Thoracic aorta (tissue), 2 donors: ENCODE measurements at places on chromosomes 16 and 17. TPM values are rescaled to one million over a fixed set of nuclear protein-coding genes. Genes with fewer than 3 reads are reported as not detected.
A peak's percentile ranks its signal among the peaks of the same experiment; 100 is the strongest.

GRCh38 chr17:44187131-44187899, 543 bp downstream of the TMUB2 start:
- H3K27me3 ChIP-seq = no peaks in the 10 kb centered on the region
- H3K4me3 ChIP-seq = peak overlapping the region; percentile 99
- peaks cover 14% of the 10 kb centered on the region for H3K36me3 ChIP-seq
- H3K4me1 ChIP-seq = peaks cover 35% of the 10 kb centered on the region
- DNase-seq = no peak

DNA sequence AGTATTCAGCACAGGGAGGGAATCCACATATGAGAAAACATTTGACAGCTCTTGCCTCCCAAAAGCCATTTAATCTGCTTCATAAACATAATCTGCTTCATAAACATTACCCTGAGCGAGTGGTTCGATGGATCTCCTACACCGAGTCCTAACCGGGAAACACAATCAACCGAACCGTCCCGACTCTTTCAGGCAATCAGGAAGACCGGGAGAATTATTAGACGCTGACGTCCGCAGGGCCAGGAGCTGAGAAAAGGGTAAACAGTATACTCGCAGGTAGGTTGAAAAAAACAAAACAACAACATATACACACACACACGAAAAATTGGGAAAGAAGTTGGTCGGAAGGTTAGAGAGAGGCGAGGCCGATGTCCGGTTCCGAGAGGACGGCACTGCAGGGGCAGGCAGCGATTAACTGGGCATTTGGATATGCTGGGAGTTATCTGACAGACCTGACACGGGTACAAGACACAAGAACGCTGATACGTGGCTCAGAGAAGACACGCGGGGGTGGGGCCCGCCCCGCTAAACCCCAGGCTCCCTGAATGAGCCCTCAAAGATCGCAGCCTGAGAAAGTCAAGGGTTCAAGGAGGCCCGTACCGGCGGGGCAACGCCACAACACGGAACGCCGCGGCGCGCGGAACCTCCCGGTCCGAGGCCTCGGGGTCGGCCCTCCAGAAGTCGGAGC, 585 bp downstream of the AP1G1 start:
- H3K4me3 ChIP-seq = peak overlapping the region; percentile 99
- DNase-seq = no peak

GRCh38 chr16:12410837-12411490, 392.7 kb downstream of the CPPED1 start:
- no peak for DNase-seq
- no peak overlapping the region for H3K4me3 ChIP-seq
- H3K36me3 ChIP-seq = no peaks in the 10 kb centered on the region
- no peaks in the 10 kb centered on the region for H3K27me3 ChIP-seq

GRCh38 chr17:83175119-83175821, 95.9 kb downstream of the METRNL start:
- no peak overlapping the region for H3K27ac ChIP-seq
- no peak for DNase-seq
- H3K4me3 ChIP-seq = no peak overlapping the region
- H3K36me3 ChIP-seq = no peaks in the 10 kb centered on the region

DNA sequence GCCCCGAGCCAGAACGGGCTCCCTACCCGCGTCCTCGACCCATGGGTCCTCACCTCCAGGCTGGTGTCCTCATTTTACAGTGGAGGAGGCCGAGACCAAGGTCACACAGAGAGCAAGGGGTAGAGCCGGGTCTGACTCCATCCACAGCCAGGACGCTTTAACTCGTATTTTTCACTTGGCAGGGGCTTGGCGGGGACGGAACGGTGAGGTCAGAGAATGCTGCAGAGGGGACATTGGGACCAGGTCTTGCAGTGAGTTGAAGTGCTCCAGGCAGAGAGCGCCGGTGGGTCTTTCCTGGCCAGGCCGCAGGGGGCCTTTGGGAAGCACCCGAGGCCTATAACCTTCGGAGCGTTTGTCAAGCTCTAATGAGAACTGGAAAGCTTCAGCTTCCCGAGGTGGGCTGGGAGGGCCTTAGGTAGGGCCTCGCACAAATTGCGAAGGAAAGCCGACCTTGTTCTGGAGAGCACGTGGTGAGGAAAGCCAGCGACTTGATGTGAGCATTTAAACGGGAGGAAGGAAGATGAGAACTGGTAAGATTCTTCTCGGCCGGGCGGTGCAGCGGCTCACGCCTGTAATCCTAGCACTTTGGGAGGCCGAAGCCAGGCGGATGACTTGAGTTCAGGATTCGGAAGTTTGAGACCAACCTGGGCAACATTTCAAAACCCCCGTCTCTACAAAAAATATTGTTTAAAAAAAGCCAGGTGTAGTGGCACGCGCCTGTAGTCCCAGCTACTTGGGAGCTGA, 908 bp upstream of the CLUH start:
- no peaks in the 10 kb centered on the region for H3K27me3 ChIP-seq
- H3K4me1 ChIP-seq = peaks cover 36% of the 10 kb centered on the region
- DNase-seq = no peak
- H3K4me3 ChIP-seq = peak overlapping the region; percentile 70

- H3K4me3 ChIP-seq = no peak overlapping the region
- H3K36me3 ChIP-seq = peaks cover 5% of the 10 kb centered on the region
- peak overlapping the region; percentile 47 for H3K27ac ChIP-seq
- H3K4me1 ChIP-seq = peaks cover 18% of the 10 kb centered on the region
- no peak for DNase-seq
These were observed 12.6 kb downstream of the SNX20 start for GRCh38 chr16:50668368-50669008.

Gene KRT23
- total RNA-seq = 0.54 TPM

Gene KRTAP4-4
- not detected for total RNA-seq

DNA sequence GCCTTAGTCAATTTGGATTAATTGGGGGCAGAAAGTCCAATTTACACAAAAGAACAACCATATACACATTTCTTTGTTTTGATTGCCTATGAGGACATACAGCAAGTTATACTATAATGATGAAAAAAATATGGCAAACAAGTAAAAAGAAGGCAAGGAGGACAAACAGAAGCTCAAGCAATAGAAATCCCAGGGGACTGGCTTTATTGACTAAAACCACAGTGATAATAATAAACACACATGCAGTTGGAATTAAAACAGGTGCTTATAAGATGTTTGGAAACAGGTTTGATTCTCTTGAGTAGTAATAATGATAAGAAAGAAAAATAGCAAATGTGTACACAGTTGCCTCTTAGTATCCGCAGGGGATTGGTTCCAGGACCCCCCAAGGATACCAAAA, 176.4 kb downstream of the SHISA9 start:
- no peaks in the 10 kb centered on the region for H3K4me1 ChIP-seq
- H3K36me3 ChIP-seq = no peaks in the 10 kb centered on the region
- DNase-seq = no peak
- no peak overlapping the region for H3K4me3 ChIP-seq

DNA sequence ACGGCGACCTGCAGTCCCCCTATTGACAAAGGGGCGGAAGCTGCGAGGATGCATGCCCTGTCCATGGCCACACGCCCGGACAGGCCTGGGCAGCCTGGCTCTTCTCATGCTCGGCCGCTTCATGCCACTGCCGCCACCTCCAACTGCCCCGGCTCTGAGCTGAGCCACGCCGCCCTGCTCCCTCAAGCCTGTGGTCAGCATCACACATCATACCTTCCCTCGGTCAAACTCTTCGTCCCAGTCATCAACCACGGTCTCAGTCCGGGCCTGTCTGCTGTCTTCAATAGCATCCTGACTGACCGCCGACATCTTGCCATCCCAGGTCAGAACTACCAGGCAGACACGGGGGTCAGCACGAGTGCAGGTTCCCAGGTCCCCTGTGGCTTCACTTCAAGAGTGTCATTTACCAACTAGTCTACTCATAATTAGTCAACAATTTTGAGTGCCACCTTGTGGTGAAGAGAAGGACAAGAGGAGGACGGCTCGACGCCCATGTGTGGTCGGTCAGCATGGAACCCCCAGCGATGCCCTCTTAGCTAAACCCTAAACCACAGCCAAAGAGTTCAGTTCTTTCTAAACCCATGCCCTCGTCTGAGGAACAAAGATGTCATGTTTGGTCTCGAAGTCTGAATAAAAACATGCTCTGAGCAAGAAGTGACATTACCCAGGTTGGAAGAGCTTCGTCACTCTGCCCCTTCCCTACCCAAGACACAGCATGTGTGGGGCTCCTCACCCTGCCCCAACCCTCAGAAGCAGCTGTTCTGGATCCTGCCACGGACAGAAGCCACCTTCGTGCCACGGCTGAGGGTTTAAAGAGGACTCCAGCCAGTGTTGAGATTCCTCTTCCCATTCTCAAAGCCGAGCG, 16.9 kb upstream of the CYTH1 start:
- DNase-seq = no peak
- H3K36me3 ChIP-seq = peaks cover 63% of the 10 kb centered on the region
- no peak overlapping the region for H3K27ac ChIP-seq
- no peaks in the 10 kb centered on the region for H3K27me3 ChIP-seq
- H3K4me3 ChIP-seq = no peak overlapping the region

DNA sequence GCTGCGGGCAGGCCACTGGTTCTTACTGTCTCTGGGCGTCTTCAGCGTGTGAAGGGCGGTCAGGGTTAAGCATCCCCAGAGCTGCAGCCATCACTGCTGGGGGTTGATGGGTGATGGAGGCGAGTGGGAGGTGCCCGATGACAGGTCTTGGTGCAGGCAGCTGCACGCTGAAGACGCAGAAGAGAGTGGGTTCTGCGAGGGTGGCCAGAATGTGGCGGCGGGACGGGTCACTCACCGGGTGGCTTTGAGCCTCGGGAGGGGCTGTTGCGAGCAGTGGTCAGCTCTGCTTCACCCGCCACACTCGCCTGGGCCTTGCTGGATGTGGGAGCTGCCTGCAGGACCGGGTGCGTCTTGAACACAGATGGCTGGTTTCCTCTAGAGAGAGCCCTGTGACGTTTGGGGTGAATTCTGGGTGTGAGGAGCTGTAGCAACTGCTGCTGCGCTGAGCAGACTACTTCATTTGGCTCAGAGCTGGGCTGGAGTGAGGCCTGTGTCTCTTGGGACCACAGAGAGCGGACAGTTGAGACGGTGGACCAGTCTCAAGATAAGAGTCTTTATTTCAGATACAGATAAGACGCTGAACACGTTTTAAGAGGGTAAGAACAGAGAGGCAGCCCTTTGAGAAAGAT, 44.6 kb upstream of the ZNF750 start:
- H3K27me3 ChIP-seq = no peaks in the 10 kb centered on the region
- no peak overlapping the region for H3K4me3 ChIP-seq
- no peaks in the 10 kb centered on the region for H3K36me3 ChIP-seq
- peaks cover 6% of the 10 kb centered on the region for H3K4me1 ChIP-seq
- DNase-seq = no peak
